ENCODE measurements at places on chromosomes 7 and 10. TPM values are rescaled to one million over a fixed set of nuclear protein-coding genes. Genes with fewer than 3 reads are reported as not detected.

The AGBL3 gene
- 0.89 TPM for total RNA-seq

The CYP2C8 gene
- total RNA-seq, result not detected

The RAPGEF5 gene
- total RNA-seq, result 0.16 TPM

The LUC7L2 gene
- 20.2 TPM for total RNA-seq
